Tracheal epithelial cell (primary cell): ENCODE measurements at places on chromosomes 11 and 22. TPM values are rescaled to one million over a fixed set of nuclear protein-coding genes. Genes with fewer than 3 reads are reported as not detected.

Gene KRTAP5-6
- not detected in 2 replicates for total RNA-seq

Gene MPEG1
- not detected in 2 replicates for total RNA-seq

Gene OR52E8
- total RNA-seq: not detected in 2 replicates

Gene TENM4
- total RNA-seq: 14.5 and 27.2 TPM in 2 replicates

Gene SHANK2
- 9.6 TPM in 2 replicates for total RNA-seq

Gene P2RX6
- total RNA-seq: 0.48 TPM in 1 of 2 replicates, not detected in the other

Gene RIC3
- total RNA-seq: 0.43 and 0.96 TPM in 2 replicates

Gene UBQLN3
- not detected in 2 replicates for total RNA-seq

Gene FBLN1
- 37.1 and 38.3 TPM in 2 replicates for total RNA-seq

Gene HEPHL1
- 0.21 and 2.2 TPM in 2 replicates for total RNA-seq

Gene SAMM50
- 28.8 and 34.5 TPM in 2 replicates for total RNA-seq

Gene DEFB131B
- not detected in 2 replicates for total RNA-seq

Gene BRMS1
- total RNA-seq: 69.1 and 82.4 TPM in 2 replicates

Gene PRRG4
- total RNA-seq: 7.2 and 9.8 TPM in 2 replicates

Gene CCT8L2
- total RNA-seq: not detected in 2 replicates
